GM13977 (cell line): ENCODE measurements at places on chromosomes 6 and 20.

GRCh38 chr6:105994118-105994590 is 92.0 kb upstream of the PRDM1 start:
- DNase-seq: peak; percentile 61

GRCh38 chr6:22737331-22737730 is 168.0 kb downstream of the HDGFL1 start:
- no peak for DNase-seq

DNA sequence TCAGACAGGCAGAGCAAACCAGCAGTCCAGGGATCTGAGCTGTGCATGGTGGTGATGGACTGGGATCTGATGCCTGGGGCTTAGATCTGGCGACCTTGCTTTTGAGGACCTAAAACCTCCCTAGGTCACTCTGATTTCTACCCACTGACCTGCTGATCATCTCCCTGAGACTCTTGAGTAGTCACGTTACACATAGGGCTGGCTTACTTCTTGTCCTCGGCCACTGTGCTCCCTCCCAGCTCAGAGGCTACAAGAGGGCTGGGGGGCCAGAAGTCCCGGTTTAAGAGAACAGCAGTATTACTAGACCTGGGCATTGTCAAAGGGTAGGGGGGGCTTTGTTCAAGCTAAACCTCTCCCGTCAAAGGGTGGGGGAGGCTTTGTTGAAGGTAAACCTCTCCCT is 5.5 kb downstream of the DYNLT1 start:
- no peak for DNase-seq

DNA sequence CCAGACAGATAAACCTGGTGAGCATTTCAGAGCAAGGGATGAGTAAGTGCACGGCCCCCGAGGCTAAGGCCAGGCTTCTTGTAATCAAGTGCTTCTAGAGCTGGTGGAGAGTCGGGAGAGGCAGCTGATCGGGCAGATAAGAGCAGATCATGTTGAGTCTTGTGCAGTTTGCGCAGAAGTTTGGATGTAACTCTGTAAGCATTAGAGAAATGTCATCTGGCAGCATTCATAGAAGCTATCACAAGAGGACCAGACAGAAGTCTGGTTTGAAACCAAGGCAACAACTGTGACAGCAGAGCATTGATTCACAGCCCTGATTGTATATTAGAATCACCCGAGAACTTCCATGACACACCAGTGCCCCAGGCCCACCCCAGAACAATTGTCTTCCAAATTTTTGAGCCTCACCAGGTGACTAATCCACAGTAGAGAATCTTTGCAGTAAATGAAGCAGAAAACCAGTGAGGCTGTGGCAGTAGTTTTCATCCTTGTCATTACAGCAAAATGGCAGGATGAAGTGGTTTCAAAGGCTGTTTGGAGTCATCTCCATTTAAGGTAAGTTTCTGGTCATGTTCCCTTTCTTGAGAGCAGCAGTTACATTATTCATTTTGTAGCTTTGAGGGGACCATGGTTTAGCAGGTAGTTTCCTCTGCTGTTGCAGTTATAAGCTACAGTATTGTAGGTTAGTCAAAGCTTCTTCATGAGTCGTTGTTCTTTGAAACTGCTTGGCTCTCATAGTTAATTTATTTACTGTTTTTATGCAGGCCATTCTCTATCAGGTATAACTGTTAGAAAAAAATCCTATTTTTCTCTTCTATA is 84.1 kb downstream of the RNF217 start:
- DNase-seq: no peak

GRCh38 chr6:121857551-121857950 is 422.1 kb downstream of the GJA1 start:
- DNase-seq: no peak

GRCh38 chr6:161434350-161434749 is 160.5 kb upstream of the AGPAT4 start:
- DNase-seq: no peak

GRCh38 chr6:159194421-159194820 is 25.2 kb downstream of the FNDC1 start:
- no peak for DNase-seq

- no peak for DNase-seq
Observed at GRCh38 chr20:16317445-16318362, 255.5 kb downstream of the KIF16B start.

GRCh38 chr20:34062570-34063482 is 49.2 kb downstream of the EIF2S2 start:
- DNase-seq: no peak

- DNase-seq: peak; percentile 37
Observed at GRCh38 chr6:31272436-31272835, 544 bp upstream of the HLA-C start.

DNA sequence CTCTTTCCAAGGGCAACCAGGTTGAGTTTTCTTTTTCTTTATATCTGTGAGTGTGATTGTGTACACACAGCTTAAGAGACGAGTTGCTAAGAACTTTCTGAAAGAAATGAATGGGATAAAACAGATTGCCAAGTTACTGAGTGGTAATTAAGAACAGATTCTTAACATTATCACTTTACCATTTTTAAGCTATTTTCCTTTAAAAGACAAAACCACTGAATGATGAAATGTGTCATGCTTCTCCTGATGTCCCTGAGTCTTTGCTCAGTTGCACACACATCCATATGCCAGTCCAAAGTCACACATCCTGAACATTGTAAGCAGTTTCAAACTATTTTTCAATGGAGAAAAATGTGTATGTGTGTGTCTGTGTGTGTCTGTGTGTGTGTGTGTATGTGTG is 5.5 kb upstream of the DAAM2 start:
- no peak for DNase-seq

DNA sequence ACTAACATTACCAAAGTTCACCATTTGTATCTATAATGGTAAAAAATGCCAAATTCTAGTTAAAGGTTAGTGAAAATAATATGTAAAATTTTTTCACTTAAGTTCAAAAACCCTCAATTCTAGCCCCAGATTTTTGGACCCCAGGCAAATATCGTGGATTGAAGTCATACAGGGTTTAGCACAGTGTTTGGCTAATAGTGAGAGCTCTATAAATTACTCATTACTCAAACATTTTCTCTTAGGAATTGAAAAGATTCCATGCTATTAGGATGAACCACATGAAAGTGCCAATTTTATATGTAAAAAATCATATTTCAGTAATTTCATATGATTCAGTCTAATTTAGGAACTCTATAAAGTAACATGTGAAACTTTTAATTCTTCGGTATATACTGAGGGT is 170.3 kb upstream of the PREP start:
- no peak for DNase-seq

DNA sequence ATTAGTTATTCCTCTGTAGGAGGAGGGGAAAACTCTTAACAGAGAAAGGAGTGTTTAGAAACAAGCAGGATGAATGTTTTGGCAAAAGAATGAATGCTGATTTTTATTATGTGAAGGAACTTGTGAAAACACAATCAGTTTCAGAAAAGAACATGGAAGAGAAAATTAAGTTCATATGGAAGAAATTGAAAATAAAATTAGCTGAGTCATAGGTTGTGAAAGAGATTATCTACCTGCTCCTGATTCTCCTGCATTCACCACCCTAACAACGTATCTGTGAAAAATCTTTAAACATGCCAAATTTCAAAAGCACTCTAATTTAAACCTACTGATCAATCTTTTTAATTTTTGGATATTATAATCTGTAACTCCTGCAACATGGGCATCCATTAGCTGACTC is 227.3 kb upstream of the RSPO3 start:
- no peak for DNase-seq

GRCh38 chr6:149112976-149113375 is 204.5 kb upstream of the TAB2 start:
- DNase-seq: peak; percentile 28

GRCh38 chr20:1334370-1334731 is 5.4 kb upstream of the SDCBP2 start:
- DNase-seq: no peak

DNA sequence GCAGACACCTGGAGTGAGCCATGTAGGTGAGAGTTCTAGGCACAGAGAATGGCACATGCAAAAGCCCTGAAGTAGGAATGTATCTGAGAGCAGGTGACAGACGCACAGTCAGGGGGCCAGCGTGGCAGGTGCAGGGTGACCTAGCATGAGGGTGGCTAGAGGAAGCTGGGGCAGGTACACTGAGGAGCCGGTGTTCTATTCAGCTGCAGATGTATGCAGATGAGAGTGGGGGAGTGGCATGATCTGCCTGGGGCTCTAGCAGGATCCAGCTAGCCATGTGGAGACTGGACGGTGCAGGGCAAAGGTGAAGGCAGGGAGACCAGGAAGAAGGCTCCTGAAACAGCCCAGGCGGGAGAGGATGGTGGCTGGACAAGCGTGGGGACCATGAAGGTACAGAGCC is 10.7 kb downstream of the PEDS1 start:
- no peak for DNase-seq

DNA sequence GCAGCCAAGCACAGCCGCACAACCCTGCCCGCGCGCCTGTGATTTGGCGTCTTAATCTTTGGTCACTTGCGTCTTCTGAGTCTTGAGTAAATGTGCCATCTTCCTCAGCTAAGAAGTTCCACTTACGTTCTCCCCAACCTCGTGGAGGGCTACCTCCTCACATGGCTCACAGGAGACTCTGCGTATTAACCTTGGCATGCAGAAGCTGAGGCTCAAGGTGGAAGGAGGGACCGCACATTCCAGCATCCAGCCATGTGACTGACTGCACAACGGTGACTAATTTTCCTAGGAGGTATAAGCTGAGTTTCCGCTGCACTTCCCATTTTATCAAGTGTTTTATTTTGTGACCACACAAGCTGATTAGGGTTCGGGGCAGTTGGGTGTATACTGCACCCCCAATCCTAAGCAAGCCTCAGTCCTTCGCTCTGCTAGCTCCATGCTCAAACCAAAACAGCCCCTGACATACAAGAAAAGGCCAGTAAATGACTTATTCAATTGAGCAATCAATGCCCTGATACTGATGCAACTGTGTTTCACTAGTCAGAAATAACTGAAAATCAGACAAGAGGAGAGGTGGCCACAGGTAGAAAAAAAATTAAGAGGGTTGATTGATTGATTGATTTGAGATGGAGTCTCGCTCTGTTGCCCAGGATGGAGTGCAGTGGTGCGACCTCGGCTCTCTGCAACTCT is 7.0 kb downstream of the BEND3 start:
- DNase-seq: no peak

GRCh38 chr6:161228921-161229591 is 44.8 kb downstream of the AGPAT4 start:
- DNase-seq: peak; percentile 46

DNA sequence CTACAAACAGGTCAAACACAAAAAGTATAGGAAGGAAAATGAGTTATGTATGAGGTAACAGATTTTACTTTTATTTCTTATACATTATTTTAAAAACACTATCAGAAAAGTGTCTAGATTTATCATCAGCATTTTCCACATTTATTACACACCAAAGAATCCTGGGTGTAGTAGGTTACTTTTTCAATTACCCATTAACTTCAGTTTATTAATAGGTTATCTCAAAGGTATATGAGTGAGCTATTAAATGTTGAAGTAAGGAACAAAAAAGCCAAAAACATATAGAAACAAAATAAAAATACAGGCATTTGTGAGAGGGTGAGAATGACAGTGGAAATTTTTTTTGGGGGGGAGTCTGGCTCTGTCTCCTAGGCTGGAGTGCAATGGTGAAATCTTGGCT is 150.5 kb downstream of the SIM1 start:
- no peak for DNase-seq

DNA sequence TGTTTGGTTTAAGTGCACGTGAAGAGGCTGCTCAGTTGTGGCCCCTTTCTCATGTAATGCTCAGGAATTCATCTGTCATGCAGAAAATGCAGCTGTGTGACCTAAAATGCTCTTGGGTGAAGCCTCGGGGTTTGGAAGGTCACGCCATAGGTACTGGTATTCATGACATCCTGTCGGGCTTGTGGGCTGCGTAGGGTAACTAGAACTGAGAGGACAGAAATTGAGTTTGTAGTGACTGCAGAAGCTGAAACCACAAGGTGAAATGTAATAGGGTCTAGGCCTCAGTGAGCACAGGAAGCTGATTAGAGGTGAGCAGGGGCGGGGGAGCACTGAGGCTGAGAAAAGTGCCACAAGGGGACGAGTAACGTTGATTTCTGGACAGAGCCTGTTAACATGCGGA is 128.8 kb downstream of the SOBP start:
- DNase-seq: peak; percentile 66

DNA sequence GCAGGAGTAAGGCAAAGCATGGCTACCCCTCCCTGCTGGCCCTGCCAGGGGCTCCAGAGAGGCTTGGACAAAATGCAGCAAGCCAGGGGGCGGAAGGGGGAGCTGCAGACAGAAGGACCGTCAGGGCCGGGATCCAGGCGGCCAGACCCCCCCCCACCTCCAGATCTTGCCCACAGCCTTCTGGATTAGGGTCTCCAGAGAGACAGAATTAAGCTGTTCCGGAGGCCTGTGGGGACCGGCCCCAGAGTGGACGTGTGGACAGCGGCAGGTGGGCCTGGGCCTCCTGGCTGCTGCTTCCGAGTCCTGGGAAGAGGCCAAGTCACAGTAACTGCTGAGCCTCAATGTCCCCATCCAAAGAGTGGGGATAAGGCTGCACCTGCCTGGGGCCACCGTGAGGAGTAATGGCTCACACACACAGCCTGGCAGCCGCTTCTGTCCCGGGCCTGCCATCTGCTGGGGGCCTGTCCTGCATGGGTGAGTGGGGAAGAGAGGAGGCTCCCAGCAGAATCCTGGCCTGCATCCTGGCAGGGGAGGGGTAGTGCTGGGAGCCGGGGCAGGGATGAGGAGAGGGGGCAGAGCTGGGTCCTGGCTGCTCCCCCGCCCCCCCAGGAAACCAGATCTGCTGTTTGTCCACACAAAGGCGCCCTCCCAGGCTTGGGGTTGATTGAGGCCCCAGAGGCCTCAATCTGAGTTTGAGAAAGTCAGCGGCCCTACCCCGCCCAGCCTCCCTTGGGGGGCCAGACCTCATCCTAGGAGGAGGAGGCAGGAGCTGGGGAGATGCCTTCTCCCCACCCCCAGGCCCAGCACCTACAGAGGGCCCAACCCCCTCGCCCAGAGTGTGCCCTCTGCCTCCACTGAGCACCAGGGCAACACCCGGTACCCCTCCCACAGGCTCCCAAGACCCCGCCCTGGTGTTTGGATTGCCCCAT is 3.9 kb downstream of the LAMA5 start:
- DNase-seq: no peak

DNA sequence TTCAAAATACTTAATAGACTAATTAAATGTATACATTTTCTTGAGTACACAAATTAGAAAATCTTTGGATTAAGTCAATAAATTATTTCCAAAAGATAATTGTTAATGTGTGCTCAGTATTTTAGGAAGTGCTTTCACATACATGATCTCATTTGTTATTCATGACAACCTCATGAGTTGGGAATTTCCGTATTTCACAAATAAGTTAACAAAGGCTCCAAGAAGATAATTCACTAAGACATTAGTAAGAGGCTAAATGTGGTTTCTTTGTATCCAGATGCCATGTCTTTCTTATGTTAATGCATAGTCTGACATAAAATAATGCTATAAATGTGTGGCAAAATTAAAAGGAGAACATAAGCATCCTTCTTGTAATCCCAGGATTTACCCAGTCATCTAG is 79.5 kb upstream of the TCF21 start:
- no peak for DNase-seq

GRCh38 chr6:1399085-1399780 is 9.9 kb downstream of the FOXF2 start:
- no peak for DNase-seq
